ENCODE measurements at places on chromosomes 3 and 15.

DNA sequence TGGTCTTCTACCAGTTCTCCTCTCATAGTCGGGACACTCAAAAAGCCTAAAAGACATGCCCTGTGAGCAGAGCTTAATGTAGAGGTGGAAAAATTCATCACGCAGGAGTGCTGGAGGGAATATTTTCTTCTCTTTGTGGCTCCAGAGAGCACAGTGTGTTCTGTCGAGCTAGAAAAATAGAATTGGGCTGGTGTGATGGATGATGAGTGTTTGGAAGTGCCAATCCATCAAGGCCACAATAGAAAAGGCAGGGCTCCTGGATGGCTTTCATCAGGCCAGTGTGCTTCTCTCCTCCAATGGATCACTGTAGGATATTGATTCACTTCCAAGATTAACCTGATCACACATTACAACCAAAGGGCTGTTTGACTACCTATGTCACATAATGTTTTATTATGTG is 65.7 kb downstream of the CD47 start:
- no peak for DNase-seq

DNA sequence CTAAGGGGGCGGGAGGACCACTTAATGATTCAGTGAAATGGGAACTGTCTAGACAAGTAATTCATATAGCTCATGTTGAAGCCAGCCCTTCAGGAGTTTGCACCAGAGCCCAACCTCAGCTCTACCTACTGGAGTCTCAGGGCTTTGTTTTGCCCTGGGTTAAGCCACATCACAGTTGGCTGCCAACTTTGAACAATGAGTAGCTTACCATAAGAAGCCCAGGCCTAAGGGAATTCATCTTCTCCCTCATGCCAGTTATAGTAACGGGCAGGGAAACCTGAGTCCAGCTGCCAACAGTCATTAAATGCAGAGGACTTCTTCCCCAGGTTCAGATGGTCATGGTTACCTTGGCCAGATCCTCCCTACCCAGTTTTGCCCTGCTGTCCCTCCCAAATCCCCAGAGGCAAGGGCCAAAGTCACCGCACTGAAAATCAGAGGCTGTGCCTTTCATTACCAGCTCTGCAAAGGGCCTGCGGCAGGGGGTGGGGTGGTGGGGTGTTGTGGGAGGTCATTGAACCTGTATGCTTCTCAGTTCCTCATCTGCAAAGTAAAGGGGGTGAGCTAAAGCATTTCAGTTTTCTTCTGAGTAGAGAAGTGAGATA is 302.2 kb upstream of the NR2E3 start:
- DNase-seq = no peak

- no peak for DNase-seq
These were observed 106.7 kb downstream of the MYO5A start for GRCh38 chr15:52422001-52422400.

- DNase-seq = no peak
These were observed 89.6 kb downstream of the THRB start for GRCh38 chr3:24405057-24405456.

- DNase-seq = no peak
These were observed 40.8 kb downstream of the HDGFL3 start for GRCh38 chr15:83166830-83167229.

GRCh38 chr15:92075764-92076163 is 222.3 kb downstream of the SLCO3A1 start:
- DNase-seq = no peak

- DNase-seq = no peak
These were observed 265.6 kb downstream of the CTNNB1 start for GRCh38 chr3:41464858-41465257.

GRCh38 chr15:56963710-56964109 is 45.3 kb downstream of the TCF12 start:
- no peak for DNase-seq

GRCh38 chr3:172698631-172699030 is 12.2 kb downstream of the NCEH1 start:
- DNase-seq = no peak

All from NCI-H1694 treated with DMSO at 0.1 percent for 48 hours (cell line).